ENCODE measurements at places on chromosomes 12 and 14. TPM values are rescaled to one million over a fixed set of nuclear protein-coding genes. Genes with fewer than 3 reads are reported as not detected.
A peak's percentile ranks its signal among the peaks of the same experiment; 100 is the strongest.

Gene ZFYVE21
- 25.2 TPM for total RNA-seq

Gene KRT6A
- total RNA-seq = not detected

Gene SLC38A2
- 82.2 TPM for total RNA-seq

Gene ZNF740
- 25.9 TPM for total RNA-seq

Gene OR4K14
- not detected for total RNA-seq

DNA sequence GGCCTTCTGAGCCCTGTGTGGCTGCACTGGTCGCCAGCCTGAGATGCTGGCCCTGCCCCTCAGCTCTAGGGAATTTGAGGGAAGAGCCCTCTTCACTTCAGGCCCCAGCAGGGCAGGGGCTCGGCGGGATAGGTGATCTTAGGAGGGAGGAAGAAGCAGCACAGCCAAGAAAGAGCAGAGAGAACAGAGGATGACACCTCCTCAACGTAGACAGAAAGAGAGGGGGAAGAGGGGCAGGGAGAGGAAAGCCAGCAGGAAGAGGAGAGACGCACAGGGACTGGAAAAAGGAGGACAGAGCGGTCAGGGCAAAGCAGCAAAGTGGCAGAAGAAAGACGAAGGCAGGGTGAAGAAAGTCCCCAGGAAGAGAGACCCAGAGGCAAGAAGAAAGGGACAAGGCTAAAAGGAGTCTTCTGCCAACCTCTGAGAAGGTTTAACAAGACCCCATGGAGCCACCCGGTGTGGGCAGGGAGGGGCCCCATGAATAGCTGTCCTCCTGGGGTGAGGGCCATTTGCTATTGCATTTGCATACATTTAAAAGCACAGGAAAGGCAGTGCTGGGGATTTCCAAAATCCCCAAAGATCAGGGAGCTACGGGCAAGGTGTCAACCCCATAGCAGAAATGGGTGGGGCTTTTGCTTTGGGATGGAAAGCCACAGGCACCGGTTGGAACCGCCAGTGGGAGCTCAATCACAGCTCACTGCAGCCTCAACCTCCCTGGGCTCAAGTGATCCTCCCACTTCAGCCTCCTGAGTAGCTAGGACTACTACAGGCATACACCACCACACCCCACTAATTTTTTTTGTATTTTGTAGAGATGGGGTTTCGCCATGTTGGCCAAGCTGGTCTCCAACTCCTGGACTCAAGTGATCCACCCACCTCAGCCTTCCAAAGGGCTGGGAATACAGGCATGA, 22.7 kb downstream of the CMKLR1 start:
- DNase-seq = no peak

- DNase-seq = no peak
These were observed 590.4 kb downstream of the MED13L start for GRCh38 chr12:115687094-115687493.

DNA sequence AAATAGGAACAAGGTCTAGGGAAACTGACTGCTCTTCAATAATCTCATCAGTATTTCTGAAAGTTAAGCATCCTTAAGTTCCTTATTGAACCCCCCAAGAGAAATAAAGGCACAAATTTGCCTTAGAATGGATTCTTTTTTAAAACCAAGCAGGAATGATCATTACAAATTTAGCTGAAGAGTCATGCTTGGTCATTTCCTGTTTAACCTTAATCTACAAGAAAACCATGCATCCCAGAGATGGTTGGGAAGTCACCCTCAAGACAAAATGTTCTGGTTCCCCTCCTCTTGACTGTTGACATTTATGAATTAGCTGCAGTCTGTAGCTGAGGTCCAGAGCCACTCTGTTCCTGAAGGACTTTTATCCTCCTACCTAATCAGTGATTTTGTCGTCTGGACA, 291.8 kb upstream of the G2E3 start:
- DNase-seq = no peak

DNA sequence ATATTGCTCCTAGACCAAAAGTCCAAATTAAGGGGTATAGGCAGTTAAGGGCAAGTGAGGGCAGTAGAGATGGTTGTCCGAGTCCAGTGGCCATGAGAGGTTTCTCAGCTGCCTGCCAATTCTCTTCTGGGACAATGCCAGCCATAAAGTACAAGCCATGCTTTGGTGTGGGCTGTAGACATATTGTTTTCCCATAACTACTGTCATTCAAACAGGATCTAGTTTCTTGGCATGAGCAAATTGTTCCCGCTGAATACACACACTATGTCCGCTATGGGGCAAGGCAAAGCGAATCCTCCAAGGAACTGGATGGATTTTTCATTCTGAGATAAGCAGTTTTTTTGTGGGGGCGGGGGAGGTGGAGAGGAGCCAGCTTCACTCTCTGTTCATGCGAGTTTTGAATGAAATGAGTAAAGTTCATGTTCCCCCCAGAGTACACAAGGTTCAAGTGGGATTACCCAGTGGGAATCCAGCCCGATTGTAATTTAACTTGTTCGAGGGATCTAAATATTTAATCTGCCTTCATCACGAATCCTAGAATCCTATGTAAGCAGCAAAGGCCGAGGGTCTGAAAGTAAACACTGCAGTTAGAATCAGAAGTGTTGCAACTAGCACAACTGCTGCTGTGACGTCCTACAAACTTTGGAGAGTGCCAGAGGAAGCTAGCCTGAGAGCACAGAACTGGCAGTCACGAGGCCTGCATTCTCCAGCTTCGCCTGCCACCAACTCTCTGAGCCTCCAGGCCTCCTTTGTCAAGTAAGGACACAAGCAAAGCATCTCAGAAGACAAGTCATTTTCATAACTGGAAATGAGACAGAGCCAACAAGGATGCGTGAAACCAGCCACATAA, 137.0 kb downstream of the CRADD start:
- DNase-seq = peak; percentile 87

DNA sequence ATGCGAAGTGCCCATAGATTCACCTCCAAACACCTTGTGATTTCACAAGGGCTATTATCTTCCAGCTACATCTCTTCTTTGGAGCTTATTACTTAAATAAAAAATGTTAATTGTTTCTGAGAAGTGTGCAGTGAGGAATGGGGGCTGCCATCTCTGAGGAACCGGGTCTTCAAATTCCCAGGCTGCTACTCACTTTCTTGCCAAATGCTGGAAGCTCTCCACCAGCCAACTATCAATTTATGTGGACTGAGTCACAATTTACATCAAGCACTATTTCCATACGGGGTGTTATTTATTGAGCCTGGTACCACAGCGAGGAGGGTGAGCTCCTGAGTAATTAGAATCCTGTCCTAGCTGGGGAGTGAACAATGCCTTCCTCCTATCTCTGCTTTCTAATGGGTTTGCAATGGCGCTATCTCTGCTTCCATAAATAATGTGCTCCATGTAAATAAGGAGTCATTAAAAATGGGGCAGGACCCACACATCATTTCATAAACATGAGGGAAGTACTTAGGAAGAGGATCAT, 898.3 kb downstream of the VRK1 start:
- DNase-seq = no peak

DNA sequence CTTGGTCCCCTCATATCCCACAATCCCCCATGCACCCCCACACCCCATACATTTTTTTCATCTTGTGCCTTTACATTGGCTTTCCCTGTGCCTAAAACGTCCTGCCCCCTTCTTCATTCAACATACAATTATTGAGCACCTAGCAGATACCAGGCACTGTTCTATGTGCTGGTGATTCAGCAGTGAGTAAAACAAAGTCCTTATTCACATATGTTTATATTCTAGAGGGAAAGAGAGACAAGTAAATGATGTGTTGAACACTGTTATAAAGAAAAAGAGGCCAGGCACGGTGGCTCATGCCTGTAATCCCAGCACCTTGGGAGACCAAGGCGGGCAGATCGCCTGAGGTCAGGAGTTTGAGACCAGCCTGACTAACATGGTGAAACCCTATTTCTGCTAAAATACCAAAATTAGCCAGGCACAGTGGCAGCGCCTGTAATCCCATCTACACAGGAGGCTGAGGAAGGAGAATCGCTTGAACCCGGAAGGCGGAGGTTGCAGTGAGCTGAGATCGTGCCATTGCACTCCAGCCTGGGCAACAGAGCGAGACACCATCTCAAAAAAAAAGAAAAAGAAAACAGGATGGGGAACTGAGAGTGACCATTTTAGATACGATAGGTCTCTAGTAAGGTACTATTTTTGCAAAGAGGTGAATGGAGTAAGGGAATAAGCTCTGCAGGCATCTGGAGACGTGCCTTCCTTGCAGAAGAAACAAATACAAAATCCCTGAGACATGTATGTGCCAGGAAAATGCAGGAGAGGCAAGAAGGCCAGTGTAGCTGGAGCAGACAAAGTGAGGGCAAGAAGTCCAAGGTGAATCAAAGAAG, 12.2 kb downstream of the SLC7A7 start:
- DNase-seq = no peak

DNA sequence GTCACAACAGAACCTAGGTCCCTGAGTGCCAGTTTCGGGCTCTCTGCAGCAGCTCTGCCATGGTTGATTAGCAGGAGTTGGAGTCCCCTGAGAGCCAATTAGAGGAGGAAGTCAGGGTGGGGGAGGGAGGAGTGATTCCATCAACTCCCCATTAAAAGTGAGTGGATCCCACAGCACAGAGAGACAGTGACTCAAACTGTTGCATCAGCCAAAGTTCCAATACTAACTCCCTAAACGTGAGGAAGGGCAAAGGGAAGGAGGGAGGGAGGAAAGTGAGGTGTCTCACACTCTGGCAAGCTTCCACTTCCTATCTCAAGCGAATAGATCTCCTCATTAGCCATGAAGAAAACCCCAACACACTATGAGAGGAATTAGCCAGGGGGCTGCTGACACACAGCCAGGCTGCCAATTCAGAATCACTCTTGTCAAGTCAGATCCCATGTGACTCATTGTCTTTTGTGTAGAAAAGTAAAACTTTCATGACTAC, 23.6 kb downstream of the OR11H4 start:
- no peak for DNase-seq

DNA sequence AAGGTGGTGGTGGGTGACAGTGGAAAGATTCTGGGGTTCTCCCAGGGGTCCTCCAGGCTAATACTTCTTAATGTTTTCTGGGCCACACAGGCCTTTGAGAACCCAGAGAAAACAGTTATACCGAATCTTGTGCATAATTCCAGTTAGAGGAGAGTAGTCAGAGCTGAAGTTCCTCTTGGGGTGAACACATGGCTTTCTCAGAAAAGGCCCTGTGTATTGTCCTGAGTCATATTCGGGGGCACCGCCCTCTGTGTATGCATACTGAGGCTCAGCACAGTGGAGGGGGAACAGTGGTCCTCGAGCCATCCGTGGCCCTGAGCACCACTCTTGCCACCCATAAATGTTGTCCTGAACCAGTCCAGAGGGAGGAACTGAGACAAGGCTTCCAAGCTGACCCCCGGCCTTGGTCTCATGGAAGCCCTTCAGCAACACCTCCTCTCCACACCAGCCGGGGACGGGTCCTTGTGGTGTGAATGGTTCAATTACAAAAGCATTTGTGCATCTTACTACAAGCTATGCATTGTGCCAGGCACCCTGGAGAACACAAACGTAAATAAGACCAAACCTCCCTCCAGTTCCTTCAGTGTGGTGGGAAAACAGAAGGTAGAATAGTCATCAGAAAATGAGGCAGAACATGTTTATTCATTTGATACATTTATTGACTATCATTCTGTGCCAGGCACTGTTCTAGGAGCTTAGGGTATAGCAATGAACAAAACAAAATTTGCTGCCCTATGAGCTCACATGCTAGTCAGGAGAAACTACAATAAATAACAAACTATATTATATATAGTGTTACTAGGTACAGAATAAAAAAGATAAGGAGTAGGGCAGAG, 9.9 kb downstream of the DHRS2 start:
- no peak for DNase-seq

- DNase-seq = no peak
These were observed 121.9 kb downstream of the PDE3A start for GRCh38 chr12:20490213-20490612.

DNA sequence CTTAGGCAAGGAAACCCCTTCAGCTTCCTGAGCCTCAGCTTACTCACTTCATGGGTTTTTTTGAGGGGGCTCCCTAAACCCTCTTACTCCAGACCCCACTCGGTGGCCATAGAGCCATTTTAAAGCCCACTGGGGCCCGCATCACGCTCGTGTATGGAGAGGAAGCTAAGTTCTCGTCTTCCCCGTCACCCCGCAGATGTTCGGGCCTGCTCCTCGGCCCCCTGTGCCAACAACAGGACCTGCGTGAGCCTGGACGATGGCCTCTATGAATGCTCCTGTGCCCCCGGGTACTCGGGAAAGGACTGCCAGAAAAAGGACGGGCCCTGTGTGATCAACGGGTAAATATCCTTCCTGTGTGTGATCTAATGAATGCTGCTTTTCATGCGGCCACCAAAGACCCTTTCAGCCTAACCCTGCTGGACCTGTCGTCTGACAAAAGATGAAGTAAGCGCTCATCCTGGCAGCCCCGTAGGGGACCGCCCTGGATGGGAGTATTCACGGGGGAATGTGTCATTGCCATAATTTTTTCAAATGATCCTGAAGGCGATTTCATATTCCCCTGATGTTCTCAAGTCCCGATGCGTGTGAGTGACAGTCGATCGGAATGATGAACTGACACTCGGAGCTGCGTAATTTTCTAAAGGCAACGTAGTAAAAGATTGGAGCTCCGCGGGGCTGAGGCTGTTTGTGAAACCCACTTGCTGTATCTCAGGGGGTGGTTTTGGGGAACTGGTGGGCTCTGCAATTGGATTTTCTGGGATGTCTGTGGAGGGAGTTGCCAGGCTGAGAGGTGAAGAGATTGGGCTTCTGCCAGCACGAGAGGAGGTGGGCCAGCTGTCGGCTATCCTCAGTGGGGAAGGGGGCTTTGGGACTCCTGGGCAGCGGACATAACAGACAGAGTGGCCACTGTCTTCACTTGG, 5.4 kb downstream of the DLK1 start:
- DNase-seq = no peak

- DNase-seq = no peak
These were observed 6.0 kb downstream of the PSMD9 start for GRCh38 chr12:121894633-121895032.

GRCh38 chr12:58171914-58172313, 230.5 kb downstream of the ATP23 start:
- no peak for DNase-seq

- DNase-seq = no peak
These were observed 181.9 kb downstream of the SLC6A15 start for GRCh38 chr12:84730561-84731162.

- DNase-seq = no peak
These were observed 35.8 kb downstream of the NIN start for GRCh38 chr14:50795142-50795541.

- no peak for DNase-seq
These were observed 164.5 kb upstream of the DYRK2 start for GRCh38 chr12:67483871-67484554.

GRCh38 chr14:72247896-72248465, 315.8 kb downstream of the RGS6 start:
- DNase-seq = no peak

GRCh38 chr14:68874746-68875155, 81.9 kb upstream of the ZFP36L1 start:
- no peak for DNase-seq

DNA sequence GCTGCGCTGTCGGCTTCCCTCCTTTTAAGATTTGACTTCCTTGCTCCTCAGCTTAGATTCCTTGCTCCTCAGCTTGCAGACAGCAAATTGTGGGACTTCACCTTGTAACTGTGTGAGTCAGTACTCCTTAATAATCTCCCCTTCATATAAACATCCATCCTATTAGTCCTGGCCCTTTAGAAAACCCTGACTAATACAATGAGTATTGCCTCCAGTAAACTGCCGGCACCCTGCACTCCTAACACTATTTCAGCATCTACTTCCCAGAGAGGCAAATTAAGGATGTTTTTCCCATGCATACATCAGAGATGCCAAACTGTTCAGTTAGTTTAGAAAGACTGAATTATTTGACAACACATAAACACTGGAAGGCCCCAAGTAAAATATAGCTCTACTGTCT, 611.3 kb upstream of the TMEM132C start:
- DNase-seq = no peak

GRCh38 chr14:97543816-97544215, 746.6 kb downstream of the VRK1 start:
- no peak for DNase-seq
